ENCODE measurements at places on chromosomes 2 and 18. TPM values are rescaled to one million over a fixed set of nuclear protein-coding genes. Genes with fewer than 3 reads are reported as not detected.

TNFAIP6 gene
- 89.5 TPM for total RNA-seq

SH3RF3 gene
- 2.0 TPM for total RNA-seq

RGPD4 gene
- not detected for total RNA-seq

B3GNT7 gene
- total RNA-seq, result not detected

GATA6 gene
- 51.6 TPM for total RNA-seq

PROKR1 gene
- total RNA-seq, result not detected

RPL37A gene
- total RNA-seq, result 4,741 TPM

CDH7 gene
- total RNA-seq, result not detected

PDE1A gene
- total RNA-seq, result 26.8 TPM

SP140 gene
- total RNA-seq, result not detected

DHRS9 gene
- total RNA-seq, result not detected

PLCD4 gene
- 4.0 TPM for total RNA-seq

DSG3 gene
- 0.23 TPM for total RNA-seq

GPD2 gene
- total RNA-seq, result 38.4 TPM

UGGT1 gene
- total RNA-seq, result 54.2 TPM

CDH2 gene
- 337 TPM for total RNA-seq

SMARCAL1 gene
- 9.0 TPM for total RNA-seq

TMEM17 gene
- 1.4 TPM for total RNA-seq

CPLX4 gene
- not detected for total RNA-seq

MATN3 gene
- 1.1 TPM for total RNA-seq

CRYGC gene
- not detected for total RNA-seq

BUB1 gene
- total RNA-seq, result 9.5 TPM

RAPGEF4 gene
- 0.90 TPM for total RNA-seq

ACOXL gene
- total RNA-seq, result not detected

MAPK4 gene
- not detected for total RNA-seq

DSC1 gene
- total RNA-seq, result not detected

HOXD10 gene
- not detected for total RNA-seq

KIF1A gene
- not detected for total RNA-seq

HOXD12 gene
- not detected for total RNA-seq

LINC00305 gene
- total RNA-seq, result not detected

KCNE4 gene
- 0.38 TPM for total RNA-seq

CHRND gene
- total RNA-seq, result not detected

DTNB gene
- total RNA-seq, result 3.9 TPM

SERPINB4 gene
- total RNA-seq, result not detected

DNAH7 gene
- total RNA-seq, result 0.53 TPM

HRH4 gene
- total RNA-seq, result 0.08 TPM

ALPI gene
- not detected for total RNA-seq

CABLES1 gene
- 11.7 TPM for total RNA-seq

FEV gene
- total RNA-seq, result not detected

CKAP2L gene
- total RNA-seq, result 2.1 TPM

CSRNP3 gene
- 2.1 TPM for total RNA-seq

MORN2 gene
- total RNA-seq, result 17.2 TPM

MAL gene
- total RNA-seq, result not detected

MEP1B gene
- total RNA-seq, result 0.12 TPM

BCL11A gene
- total RNA-seq, result 0.08 TPM

NAT8 gene
- not detected for total RNA-seq

AGXT gene
- total RNA-seq, result not detected

SLC4A3 gene
- 1.7 TPM for total RNA-seq

EIF2AK3 gene
- total RNA-seq, result 28.7 TPM

Measured in smooth muscle cell of the coronary artery (primary cell).